ENCODE measurements at places on chromosomes 7 and 10. TPM values are rescaled to one million over a fixed set of nuclear protein-coding genes. Genes with fewer than 3 reads are reported as not detected.

Gene HKDC1
- not detected for total RNA-seq

Gene OR2A5
- total RNA-seq, result not detected

Gene PALD1
- total RNA-seq, result 7.8 TPM

Gene CDHR3
- total RNA-seq, result not detected

Gene CRPPA
- 0.42 TPM for total RNA-seq

Gene VPS37D
- 1.4 TPM for total RNA-seq

Gene MSS51
- total RNA-seq, result 2.4 TPM

Gene MYO3A
- total RNA-seq, result not detected

Gene PTN
- 0.20 TPM for total RNA-seq

Gene SEC31B
- 1.2 TPM for total RNA-seq

Measured in MG63 (cell line).